ENCODE measurements at places on chromosomes 3 and 15. TPM values are rescaled to one million over a fixed set of nuclear protein-coding genes. Genes with fewer than 3 reads are reported as not detected.

The HGD gene
- total RNA-seq = not detected

The CISH gene
- 2.1 TPM for total RNA-seq

The KBTBD12 gene
- total RNA-seq = not detected

The GOLGA6B gene
- total RNA-seq = not detected

The NDUFB5 gene
- total RNA-seq = 82.5 TPM

The DNAH12 gene
- total RNA-seq = not detected

The OXTR gene
- total RNA-seq = 7.6 TPM

The ALDH1A2 gene
- 0.84 TPM for total RNA-seq

The IL17RB gene
- not detected for total RNA-seq

The CAND2 gene
- 6.6 TPM for total RNA-seq

The PIF1 gene
- 22.0 TPM for total RNA-seq

The TCF12 gene
- 39.5 TPM for total RNA-seq

The ISG20 gene
- total RNA-seq = 5.1 TPM

The ATP13A4 gene
- 0.15 TPM for total RNA-seq

The GPR27 gene
- not detected for total RNA-seq

The WDR48 gene
- 15.6 TPM for total RNA-seq

The COL8A1 gene
- total RNA-seq = 84.6 TPM

The NR1I2 gene
- total RNA-seq = under 0.01 TPM

The TMEM212 gene
- total RNA-seq = not detected

The ITGA11 gene
- 1.0 TPM for total RNA-seq

The FOXL2NB gene
- not detected for total RNA-seq

The TM4SF4 gene
- not detected for total RNA-seq

The RAD51 gene
- 12.9 TPM for total RNA-seq

The GMPS gene
- 50.6 TPM for total RNA-seq

The SV2B gene
- total RNA-seq = not detected

The OR5H1 gene
- not detected for total RNA-seq

The ZNF620 gene
- 0.67 TPM for total RNA-seq

The ACTC1 gene
- total RNA-seq = not detected

The BNC1 gene
- total RNA-seq = 7.1 TPM

The GCHFR gene
- total RNA-seq = 4.2 TPM

The A4GNT gene
- not detected for total RNA-seq

The CCDC54 gene
- total RNA-seq = not detected

The SLC12A1 gene
- not detected for total RNA-seq

The COL7A1 gene
- 29.3 TPM for total RNA-seq

The IL20RB gene
- total RNA-seq = 3.0 TPM

The GRK7 gene
- total RNA-seq = not detected

The NOX5 gene
- total RNA-seq = not detected

The GABRA5 gene
- total RNA-seq = 0.30 TPM

The SH2D7 gene
- not detected for total RNA-seq

The GNAT1 gene
- total RNA-seq = not detected

The CGNL1 gene
- total RNA-seq = under 0.01 TPM

The UMPS gene
- 26.0 TPM for total RNA-seq

The CD96 gene
- total RNA-seq = not detected

The PDIA3 gene
- 161 TPM for total RNA-seq

The CSNK1G1 gene
- 8.8 TPM for total RNA-seq

The TIGIT gene
- not detected for total RNA-seq

The TMEM40 gene
- not detected for total RNA-seq

The POLQ gene
- total RNA-seq = 4.7 TPM

The STRA6 gene
- 0.17 TPM for total RNA-seq

The GALK2 gene
- 36.9 TPM for total RNA-seq

The ADAMTSL3 gene
- 1.0 TPM for total RNA-seq

The ECE2 gene
- total RNA-seq = not detected

The PLSCR2 gene
- not detected for total RNA-seq

Data from bronchus fibroblast of lung (primary cell).